ENCODE measurements at places on chromosomes 3 and 15.

DNA sequence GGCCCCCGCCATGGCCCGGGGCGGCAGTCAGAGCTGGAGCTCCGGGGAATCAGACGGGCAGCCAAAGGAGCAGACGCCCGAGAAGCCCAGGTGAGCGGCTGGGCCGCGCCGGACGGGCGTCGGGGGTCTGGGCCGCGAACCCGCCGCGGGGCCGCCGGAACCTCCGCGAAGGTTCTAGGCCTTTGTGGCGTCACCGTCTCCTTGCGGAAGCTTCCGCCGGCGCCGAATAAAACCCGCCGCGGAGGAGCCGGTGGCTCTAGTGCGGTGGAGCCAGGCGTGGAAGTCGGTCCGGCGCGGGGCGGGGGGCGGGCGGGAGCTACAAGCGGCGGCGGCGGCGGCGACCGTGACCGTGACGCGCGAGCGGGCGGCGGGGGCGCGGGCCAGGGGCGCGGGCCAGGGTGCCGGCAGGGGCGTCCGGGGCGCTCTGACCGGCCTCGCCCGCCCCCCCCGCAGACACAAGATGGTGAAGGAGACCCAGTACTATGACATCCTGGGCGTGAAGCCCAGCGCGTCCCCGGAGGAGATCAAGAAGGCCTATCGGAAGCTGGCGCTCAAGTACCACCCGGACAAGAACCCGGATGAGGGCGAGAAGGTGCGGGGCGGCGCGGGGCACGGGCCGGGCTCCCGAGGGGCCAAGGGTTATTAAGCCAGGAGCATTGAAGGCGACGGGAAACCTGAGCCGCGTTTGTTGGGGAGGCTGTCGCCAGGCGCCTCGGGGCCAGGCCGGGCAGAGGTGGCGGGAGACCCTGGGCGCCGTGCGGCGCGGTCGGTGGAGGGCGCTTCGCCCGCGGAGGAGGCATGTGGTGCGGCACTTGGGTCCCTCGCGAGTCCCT, at the start of gene DNAJA4:
TSS of gene DNAJA4 (plus strand) at position 259 of the 833 bp plus-strand sequence. CDS start at position 461, 202 bp downstream.
- no peak for DNase-seq

GRCh38 chr3:4493941-4494894, 1.1 kb downstream of the ITPR1 start:
- DNase-seq: peak; percentile 2

- DNase-seq: no peak
These were observed 81.2 kb upstream of the GOLGA8J start for GRCh38 chr15:30001602-30002001.

DNA sequence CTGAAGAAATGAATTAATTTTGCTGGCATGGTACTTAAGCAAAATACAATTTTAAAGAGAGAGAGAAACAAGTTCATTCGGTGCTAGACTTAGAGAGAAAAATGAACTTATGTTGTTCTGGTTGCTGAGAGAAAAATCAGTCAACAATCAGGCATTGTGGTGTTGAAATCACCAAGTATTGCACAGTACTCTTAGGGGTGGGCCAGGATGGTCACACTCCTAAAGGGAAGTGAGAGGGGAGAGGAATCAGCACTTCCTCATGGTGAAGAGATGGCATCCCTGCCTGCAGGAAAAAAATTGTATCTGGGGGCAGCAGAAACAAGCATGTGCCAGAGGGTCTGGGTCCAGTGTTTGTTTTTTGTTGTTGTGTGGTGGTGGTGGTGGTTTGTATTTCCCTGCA, 7.0 kb upstream of the DMXL2 start:
- peak; percentile 67 for DNase-seq

- DNase-seq: no peak
These were observed 676 bp downstream of the CNOT10 start for GRCh38 chr3:32685543-32686185.

DNA sequence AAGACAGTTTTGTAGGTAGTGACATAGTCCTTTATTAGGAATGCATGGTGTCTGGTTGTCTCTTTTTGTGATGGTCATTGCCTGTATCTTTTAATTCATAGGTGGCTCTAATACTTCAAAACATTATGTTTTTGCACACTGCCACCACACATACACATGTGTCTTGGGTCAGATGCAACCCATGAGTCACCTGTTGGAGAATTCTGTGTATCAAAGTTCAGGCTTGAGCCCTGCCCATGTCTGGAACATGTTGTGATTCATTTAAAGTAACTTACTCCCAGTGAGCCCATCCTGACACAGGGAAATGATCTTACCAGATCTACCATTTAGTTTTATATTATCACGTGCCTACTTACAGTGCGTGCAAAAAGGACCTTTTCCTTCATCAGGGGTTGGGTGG, 142.7 kb downstream of the GHSR start:
- DNase-seq: no peak

DNA sequence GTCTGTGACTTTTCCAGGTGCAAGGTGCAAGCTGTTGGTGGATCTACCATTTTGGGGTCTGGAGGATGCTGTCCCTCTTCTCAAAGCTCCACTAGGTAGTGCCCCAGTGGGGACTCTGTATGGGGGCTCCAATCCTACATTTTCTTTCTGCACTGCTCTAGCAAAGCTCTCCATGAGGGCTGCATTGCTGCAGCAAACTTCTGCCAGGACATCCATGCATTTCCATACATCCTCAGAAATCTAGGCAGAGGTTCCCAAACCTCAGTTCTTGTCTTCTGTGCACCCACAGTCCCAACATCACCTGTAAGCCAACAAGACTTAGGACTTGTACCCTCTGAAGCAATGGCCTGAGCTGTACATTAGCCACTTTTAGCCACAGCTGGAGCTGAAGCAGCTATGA, 694.5 kb upstream of the BCHE start:
- DNase-seq: no peak

DNA sequence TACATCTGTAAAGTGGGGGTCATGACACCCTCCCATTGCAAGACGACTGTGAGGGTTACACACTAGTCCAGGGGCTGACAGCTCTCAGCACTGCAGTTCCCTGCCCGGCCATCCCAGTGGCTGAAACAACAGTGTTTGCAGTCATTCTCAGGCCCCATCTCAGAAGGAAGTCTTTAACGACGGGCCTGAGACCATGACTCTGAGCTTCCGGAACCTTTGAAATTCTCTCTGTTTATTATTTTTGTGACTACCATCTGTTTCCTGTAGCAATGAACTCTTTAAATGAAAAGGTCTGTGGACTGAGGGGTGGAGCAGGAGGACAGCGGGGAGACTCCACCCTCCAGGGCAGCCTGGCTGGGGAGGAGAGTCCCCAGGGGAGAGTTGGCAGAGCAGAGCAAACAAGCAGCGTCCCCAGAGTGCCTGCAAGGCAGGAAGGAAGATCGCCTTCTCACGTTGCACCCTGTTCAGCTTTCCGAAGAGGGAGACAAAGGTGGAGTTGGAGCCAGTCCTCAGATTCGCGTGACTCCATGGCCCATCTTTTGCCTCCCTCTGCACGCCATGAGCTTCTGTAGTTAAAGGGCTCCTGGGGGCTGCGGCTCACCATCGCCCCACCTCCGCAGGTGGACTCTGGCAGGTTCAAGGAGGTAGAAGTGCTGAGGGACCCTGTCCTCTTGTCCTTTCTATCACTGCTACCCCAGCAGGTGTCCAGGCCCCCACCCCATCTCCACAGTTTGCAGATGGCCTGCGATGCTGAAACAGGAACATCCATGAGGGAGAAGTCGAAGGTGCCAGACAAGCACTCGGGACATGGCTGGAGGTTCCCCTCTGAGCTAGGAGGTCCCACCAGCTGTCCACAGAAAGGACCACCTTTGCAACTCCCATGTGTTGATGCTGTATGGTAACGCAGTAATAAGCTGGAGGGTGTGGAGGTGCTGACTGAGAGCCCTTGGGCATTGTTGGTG, 525.8 kb upstream of the PROK2 start:
- DNase-seq: peak; percentile 66

- no peak for DNase-seq
These were observed 10.7 kb downstream of the SNAPC5 start for GRCh38 chr15:66486887-66487286.

DNA sequence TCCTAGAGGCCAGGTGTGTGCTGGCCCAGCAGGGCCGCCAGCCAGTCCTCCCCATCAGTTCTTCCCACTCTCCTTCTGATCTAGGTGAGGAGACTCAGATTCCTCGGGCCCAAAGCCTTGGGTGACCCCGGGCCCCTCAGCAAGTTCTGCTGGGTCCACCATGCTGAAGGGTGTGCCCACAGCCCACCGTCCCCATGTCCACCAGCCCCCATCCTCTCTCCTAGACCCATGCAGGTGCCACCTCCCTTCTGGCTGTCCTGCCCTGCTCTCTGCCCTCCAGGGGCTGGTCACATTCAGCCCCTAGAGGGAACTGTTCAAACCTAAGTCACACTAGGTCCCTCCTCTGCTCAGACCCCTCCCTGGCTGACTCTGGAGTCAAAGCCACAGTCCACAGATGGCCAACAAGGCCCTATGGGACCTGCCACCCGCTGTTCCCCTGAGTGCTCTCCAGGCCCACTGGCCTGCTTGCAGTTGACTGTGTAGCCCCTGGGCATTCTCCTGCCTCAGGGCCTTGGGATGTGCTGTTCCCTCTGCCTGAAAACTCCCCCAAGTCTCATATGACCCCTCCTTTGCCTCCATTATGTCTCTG, 878 bp upstream of the TLR9 start:
- DNase-seq: peak; percentile 41

- no peak for DNase-seq
These were observed 620.8 kb upstream of the MDFIC2 start for GRCh38 chr3:70933105-70933810.

GRCh38 chr3:69815970-69816369, 76.7 kb downstream of the MITF start:
- DNase-seq: no peak

- DNase-seq: no peak
These were observed 565.5 kb downstream of the PDCD6IP start for GRCh38 chr3:34363881-34364280.

- DNase-seq: no peak
These were observed 18.8 kb downstream of the ATP11B start for GRCh38 chr3:182812123-182812522.

DNA sequence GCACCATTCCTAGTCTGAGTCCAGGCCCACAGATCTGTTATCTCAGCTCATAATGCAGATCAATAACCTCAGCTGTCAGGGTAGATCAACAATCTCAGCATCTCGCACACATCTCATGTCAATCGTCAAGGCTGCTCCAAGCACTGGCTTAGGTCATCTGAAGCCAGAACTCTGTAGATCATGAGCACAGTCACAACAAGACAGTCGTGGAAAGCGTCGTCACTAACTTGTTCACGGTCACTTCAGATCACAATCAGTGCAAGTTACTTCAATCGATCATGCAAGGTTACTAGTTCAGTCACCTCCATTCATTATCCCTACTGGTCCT, 71.8 kb downstream of the RBPMS2 start:
- no peak for DNase-seq

GRCh38 chr3:152488449-152488848, 219.7 kb downstream of the MBNL1 start:
- DNase-seq: no peak

GRCh38 chr3:61858054-61858453, 296.7 kb downstream of the PTPRG start:
- no peak for DNase-seq

DNA sequence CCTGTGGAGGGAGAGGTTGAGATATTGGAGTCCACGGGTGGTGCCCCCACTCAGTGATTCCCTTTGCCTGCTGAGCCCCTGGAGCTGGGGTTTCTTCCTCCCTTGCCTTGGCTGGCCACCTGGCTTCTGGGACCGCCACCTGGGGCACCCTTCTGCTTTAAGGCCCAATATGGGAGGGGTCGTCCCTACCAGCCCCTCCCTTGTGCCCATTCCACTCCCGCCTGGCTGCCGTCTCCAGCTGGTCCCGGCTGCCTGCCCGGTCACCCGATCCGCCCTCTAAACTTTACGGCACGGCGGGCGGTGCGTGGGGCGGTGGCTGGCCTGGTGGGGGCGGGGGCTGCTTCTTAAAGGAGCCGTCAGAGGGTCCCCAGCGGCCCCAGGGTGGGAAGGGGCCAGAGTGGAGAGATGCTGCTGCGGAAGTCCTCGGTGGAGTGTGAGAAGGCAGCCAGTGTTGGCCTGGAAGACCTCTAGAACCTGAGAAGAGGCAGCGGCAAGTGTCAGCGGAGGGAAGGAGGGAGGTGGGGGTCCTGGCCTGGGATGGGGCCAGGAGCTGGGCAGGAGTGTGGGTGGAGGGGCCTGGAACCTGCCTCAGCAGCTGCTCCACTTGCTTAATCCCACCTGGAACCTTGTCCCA, 1.6 kb upstream of the SEMA3B start:
- DNase-seq: no peak

- no peak for DNase-seq
These were observed 281.0 kb upstream of the NR2E3 start for GRCh38 chr15:71529361-71529760.

GRCh38 chr15:85752124-85752475, 42.6 kb downstream of the KLHL25 start:
- DNase-seq: no peak

GRCh38 chr3:166211451-166211850, 374.2 kb upstream of the BCHE start:
- no peak for DNase-seq

DNA sequence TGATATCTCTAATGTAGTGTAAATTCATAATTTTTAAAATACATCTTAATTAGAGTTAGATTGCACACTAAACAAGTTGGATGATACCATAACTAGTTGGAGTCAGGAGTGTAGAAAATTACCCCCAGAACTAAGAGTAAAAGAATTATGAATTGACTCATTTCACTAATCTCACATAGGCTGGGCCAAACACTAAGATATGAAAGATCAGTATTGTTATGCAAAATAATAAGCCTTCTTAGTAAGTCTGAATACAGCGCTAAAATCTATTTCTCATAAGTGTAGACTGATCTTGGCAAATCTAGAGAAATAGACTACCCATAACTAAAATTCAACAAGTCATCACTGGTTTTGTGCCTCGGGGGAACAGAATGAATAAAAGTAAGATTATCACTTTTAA, 979.0 kb downstream of the ROBO1 start:
- DNase-seq: no peak

GRCh38 chr3:43523454-43524053, 98.3 kb downstream of the ANO10 start:
- DNase-seq: no peak

DNA sequence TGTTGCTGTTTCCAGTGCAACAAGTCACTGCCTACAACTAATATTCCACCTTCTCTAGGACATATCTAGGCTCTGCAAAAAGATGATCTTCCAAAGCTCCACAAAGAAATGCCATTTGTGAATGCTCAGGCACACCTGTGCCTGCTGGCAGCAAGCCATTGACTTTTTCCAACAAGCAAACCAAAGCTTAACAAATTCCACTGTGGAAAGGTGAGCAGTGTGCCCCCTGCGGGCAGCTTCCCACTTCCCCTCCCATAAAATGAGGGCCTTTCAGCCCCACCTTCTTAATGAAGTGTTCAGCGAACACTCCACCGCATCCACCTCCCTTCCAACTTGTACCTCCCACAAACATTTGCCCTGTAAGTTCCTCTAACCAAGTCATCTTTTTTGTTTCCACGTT, 157.5 kb upstream of the SLC24A5 start:
- DNase-seq: no peak

Data from GF-D8 (cell line).